ENCODE measurements at places on chromosomes 5 and 9.

DNA sequence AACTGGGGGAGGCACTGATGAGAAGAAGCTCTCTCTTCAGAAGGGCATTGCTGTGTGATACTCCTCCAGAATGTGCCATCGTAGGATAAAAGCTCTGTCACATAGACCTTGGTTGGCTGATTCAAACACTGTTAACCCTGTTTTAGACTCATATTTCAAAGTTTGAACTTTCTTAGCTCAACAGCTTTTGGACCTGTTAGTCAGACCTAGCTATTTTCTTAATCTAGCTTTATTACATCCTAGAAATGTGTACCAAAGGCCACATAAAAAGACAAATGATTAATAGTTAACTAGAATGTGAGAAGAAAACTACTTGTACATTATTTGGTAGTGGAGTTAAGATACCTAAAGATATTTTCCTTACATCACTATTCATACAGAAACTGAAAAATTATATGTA lies 4.3 kb downstream of the RHOBTB3 start:
- no peak for DNase-seq

GRCh38 chr5:37576552-37576951 lies 197.4 kb downstream of the WDR70 start:
- no peak for DNase-seq

- DNase-seq: no peak
Observed at GRCh38 chr9:117543089-117543488, 128.2 kb upstream of the ASTN2 start.

DNA sequence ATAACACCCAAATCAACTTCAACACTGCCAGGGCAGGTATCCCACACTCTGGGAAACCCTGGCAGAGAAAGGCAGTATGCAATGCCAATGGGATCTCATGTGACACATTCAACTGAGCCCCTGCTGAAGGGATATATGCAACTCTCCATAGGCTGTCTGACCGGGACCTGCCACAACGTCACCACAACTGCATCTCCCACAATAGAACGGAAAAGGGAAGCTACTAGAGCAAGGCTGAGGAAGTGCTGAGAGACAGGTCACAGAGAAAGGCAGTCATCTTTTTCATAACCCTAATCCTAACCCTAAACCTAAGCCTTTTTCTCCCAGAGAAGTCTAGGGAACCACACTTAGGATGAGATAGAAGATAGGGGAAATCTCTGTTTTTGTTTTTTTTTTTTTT lies 345.9 kb upstream of the CD180 start:
- DNase-seq: no peak

DNA sequence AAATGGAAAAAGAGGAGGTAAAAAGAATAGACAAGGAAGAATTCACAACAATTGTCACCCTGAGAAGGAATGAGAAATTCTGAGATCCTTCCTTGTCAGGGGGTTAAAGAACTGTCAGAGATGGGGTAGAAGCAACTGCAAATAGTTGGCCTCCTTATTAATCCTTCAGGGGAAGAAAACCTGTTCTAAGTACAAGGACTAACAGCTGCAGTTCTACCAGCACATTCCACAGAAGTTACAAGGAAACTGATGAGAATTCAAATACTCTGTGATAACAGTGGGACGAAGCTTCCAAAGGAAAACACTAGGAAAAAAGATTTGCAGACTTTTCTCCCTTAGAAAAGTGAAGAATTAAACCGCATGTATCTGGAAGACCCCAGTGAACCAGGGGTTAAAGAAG lies 93.7 kb downstream of the OR2K2 start:
- DNase-seq: no peak
